ENCODE measurements at places on chromosomes 5 and 9.

GRCh38 chr9:107485458-107486043, 4.0 kb downstream of the KLF4 start:
- no peak for DNase-seq

DNA sequence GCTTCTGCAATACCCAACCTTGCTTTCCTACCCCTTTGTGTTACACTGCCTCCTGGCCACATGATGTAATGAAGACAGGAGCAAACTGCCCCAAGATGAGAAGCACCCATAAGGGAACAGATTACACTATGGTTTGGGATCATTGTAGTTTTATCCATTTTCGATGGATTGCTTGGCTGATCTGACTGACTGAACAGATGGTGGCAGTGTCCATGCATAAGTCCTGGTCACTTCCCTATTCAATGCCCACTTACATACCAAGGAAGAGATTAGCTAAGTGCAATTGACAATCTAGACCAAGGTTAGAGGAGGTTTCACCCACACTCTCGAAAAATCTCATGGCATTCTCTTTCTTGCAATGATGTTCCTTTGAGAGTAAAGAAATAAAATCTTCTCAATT, 319.9 kb downstream of the RAB3C start:
- no peak for DNase-seq

DNA sequence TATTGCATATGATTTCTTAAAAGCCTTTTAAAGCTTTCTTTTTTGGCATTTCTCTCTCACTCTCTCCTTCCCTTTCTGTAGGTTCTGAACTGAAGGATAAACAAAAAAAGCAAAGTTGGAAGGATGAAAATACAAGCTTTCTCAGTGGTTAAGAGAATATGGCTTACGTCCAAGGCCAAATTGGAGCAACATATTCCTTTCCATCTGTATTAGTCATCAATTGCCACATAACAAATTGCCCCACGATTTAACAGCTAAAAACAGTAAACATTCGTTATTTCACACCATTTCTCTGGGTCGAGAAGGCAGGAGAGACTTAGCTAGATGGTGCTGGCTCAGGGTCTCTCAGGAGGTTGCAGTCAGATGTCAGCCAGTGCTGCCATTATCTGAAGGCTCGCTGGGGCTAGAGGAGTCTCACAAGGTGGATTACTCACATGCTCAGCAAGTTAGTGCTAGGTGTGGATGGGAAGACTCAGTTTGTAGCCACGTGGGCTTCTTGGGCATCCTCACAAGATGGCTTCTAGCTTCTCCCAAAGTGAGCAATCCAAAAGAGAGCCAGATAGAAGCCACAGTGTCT, 2.0 kb upstream of the ROR2 start:
- no peak for DNase-seq

GRCh38 chr9:131276891-131277286, 579 bp upstream of the FAM78A start:
- peak; percentile 31 for DNase-seq

GRCh38 chr9:136107953-136108647, 10.6 kb downstream of the TMEM250 start:
- DNase-seq, result peak; percentile 72

- DNase-seq, result peak; percentile 61
Observed at GRCh38 chr5:36740259-36740898, 134.0 kb downstream of the SLC1A3 start.

DNA sequence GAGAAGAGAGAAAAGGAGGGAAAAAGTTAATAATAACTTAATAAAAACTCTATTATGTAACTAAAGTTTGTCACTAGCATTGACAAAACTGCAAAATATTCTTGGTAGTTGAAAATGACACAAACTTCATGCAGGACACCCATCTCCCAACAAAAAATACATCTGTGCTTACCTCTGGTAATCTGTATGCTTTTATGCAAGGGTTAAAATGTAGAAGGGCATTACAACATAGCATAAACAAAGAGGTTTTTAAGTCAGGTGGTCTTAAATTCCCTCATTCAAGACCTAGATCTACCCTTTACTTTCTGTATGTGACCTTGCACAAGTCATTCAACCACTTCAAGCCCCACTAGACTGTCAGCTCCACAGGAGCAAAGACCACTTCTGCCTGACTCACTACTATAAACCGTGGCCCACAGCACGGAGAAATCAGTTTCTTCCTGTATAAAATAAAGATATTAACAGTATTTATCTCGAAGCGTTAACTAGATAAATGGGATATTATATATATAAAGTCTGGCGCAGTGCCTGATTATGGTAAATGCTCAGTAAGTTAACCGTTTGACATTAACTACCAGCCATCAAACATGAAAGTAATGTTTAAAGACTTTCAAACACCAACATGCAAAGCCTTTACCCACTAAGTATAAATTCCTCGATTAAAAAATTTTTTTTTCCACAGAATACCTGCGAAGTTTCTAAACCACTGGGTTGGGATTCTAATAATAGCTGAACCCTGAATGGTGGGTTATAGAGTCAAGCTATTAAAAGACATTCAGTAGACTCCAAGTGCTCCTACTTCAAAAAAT, 2.0 kb downstream of the FBXL17 start:
- DNase-seq, result no peak

- peak; percentile 19 for DNase-seq
Observed at GRCh38 chr5:157370967-157371366, 89.0 kb upstream of the NIPAL4 start.

DNA sequence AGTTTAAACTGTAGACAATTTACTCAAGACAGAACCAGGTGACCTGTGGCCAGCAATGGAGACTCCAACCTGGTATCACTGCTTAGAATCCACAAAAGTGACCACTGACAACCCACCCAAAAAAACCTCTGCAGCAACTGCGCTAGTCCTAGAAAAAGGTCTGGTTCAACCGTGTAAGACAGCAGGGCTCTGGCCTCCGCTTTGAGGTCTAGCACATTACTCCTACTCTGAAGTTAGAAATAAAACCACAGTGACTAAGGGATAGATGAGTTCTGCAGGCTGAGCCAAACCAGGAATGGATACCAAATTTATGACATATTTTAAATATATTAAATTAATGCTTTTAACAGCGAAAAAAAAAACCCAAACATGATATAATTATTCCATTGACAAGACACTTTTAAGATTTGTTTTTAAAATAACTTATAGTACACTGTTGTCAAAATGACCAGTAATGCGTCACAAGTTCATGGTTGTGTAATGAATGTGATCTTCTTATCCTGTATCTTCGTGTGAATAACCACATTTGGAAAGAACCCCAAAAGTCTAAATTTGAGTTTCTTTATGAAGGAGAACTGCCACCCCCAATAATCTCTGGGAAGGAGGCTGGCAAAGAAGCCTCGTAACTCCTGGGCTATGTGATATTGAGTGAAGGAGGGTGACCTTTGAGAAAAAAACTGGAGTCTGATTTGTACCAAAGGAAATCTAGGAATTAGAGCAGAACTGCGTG, 101.9 kb upstream of the SLC44A1 start:
- no peak for DNase-seq

- DNase-seq, result peak; percentile 70
Observed at GRCh38 chr5:128494516-128494915, 43.5 kb downstream of the FBN2 start.

GRCh38 chr5:54440456-54440893, 15.0 kb upstream of the HSPB3 start:
- no peak for DNase-seq

GRCh38 chr5:120073722-120074121, 390.4 kb upstream of the PRR16 start:
- no peak for DNase-seq

DNA sequence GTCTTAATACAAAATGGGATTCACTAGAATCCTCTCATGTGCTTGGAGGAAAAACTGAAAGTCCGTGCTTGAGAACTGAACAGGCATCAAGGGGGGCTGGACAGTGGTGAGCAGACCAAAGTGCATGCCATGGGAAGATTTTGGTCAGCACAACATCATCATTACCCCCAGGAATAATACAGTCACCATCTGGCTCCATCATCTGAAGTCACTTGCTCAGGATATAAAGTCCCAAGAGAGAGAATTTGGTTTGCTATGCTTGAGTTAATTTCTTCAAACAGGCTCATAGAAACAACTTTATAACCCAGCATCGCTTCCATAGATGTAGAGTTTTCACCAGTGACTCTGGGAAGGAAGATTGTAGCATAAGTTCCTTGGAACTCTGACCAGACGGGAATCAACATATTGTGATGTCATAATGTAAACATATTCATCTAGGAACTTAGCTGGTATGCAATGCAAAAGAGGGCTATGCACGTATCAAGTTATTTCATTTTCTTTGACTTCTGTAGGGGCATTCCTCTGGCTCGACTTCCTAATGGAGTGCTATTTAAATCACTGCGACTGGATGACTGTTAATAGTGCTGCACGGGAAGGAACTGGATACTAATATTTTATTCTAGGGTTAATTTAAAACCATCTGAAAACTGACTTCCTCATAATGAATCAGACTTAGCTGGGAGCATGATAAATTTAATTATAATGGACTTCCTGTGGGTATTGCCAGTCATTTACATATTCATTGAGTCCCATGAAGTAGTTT, 145.2 kb downstream of the MTRR start:
- DNase-seq, result no peak

- DNase-seq, result no peak
Observed at GRCh38 chr5:54571462-54571861, 53.9 kb downstream of the SNX18 start.

GRCh38 chr9:107789001-107789700, 299.6 kb upstream of the KLF4 start:
- DNase-seq, result no peak

DNA sequence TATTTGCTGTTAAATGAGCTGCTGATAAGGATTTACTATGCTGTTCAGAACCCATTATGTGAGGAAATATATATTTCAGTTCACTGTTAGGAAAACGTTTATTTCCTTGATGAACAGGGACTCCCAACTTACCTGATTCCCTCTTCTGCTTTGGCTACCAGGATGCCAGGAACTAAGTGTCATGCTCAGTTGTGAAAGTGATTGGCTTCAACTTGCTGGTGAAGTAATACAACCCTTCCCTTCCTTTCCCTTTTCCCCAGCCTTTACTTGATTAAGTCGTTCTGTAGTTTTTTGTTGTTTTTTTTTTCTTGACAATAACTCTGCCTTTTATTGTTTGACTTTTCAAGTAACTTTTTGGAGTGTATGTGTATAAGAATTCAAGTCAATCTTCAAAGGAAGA, 309.3 kb downstream of the DOCK8 start:
- DNase-seq, result no peak

All from NCI-H82 (cell line).